ENCODE measurements at places on chromosomes 1 and 21.

DNA sequence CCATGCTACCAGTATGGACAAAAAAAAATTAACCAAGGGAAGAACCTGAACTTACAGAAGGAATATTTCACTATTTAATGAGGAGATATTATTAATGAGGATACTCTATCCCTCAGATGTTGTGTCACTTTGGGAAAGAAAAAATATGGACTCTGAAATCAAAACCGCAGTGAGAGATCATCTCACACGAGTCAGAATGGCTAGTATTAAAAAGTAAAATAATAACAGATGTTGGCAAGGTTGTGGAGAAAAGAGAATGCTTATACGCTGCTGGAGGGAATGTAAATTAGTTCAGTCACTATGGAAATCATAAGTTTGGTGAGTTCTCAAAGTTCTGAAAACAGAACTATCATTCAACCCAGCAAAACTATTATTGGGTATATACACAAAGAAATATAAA is 30.9 kb downstream of the TNFSF4 start:
- no peak for DNase-seq

- no peak for DNase-seq
These were observed 7.3 kb upstream of the TAGLN2 start for GRCh38 chr1:159932296-159933285.

GRCh38 chr1:2032737-2033136 is 13.6 kb downstream of the GABRD start:
- DNase-seq: no peak

GRCh38 chr1:164731161-164731876 is 172.3 kb downstream of the PBX1 start:
- no peak for DNase-seq

DNA sequence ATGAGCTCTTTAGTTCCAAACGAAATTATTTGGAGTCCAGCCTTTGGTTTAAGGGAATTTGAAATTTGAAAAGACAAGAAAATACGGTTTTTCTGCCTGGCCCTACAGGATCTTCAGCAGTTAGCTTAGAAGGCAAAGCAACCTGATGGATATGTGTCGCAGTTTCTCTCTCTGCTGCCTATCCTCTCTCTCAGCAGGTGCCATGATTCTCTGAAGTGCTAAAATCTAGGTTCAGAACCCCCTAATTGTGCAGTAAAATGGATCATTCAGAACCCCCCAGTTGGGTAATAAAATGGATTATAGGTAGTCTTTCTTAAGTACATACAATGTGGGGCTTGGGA is 446 bp upstream of the DEPDC1 start:
- DNase-seq: no peak

GRCh38 chr1:221788466-221788865 is 46.6 kb upstream of the DUSP10 start:
- DNase-seq: no peak

DNA sequence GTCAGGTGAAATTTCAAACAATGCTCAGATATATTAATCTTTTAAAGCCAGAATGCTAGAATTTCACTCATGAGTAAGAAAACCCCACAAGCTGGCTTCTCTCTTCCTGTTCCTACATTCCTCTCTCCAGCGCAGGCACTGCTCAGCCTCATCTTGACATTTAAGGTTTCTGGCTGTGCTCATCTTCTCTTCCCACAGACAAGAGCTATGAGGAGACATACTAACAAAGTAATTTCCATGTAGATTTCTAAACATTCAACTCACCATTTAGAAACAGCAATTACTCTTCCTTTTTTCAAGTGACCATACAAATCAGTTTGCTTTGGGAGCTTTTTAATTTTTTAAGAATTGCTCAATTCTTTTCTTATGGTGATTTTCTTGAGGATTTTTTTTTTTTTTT is 7.8 kb upstream of the LRRC8D start:
- DNase-seq: no peak

- DNase-seq: no peak
These were observed 92.4 kb upstream of the RALGPS2 start for GRCh38 chr1:178632653-178633052.

- DNase-seq: no peak
These were observed 75.8 kb upstream of the GNG4 start for GRCh38 chr1:235725434-235725833.

GRCh38 chr1:178704833-178705232 is 20.2 kb upstream of the RALGPS2 start:
- DNase-seq: no peak

GRCh38 chr1:12811409-12811784 is 19.8 kb downstream of the PRAMEF11 start:
- no peak for DNase-seq

Measured in NCI-H1436 treated with DMSO at 0.1 percent for 48 hours (cell line).